ENCODE measurements at places on chromosomes 7 and 10.

DNA sequence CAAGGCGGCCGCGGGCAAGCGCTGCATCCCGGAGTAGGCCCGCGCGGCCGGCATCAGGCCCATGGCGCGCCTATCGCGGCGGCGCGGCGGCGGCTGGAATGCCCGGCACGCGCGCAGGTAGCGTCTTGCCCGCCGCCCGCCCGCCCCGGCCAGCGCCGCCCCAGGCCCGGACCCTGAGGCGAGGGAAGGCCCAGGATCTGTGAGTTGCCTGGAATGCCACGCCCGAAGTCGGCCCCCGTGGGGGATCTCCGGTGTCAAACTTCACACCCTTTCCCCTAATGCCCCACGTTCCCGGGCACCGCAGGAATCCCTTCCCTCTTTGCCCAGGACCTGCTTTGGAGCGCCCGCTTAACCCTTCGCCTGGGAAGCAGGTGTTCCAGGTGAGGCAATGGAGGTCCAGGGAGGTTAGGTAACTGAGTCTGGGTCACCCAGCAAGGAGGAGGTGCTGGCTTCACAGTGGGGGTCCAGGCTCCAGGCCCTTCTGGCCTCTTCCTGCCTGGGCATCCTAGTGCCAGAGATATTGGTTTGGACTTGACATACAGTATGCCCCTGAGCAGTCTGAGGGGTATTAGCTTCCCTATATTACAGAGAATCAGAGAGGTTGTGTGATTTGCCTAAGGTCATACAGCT lies 138.1 kb downstream of the ARHGAP22 start:
- DNase-seq, result peak; percentile 45

- no peak for DNase-seq
Measured at GRCh38 chr10:70584366-70584765, 18.2 kb downstream of the PRF1 start.

DNA sequence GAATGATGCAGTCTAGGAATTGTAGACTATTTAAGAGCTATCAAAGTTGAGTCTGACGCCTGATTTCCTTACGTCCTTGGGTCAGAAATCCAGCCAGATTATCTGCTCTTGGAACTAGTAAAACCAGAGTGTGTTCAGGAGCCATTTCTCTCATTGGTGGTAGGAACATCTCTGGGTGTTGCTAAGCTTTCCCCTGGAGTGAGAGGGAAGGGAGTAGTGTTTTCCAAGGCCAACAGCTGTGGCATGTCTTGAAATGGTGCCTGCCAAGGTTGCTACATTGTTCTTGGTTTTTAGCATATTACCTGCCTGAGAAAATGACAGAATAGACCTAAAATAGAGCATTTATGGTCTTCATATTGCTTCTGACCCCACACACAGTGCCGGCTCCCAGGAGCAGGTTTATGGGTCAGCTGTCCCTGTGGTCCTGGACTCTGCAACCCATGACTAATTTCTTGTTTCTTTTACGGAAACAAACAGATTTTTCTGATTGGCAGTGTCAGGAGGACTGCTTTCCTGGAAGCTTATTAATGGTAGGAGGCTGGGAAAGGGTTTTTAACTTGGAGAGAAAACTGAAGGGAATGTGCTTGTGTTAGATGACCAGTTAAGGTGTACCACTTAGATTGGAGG lies 17.5 kb downstream of the GBF1 start:
- DNase-seq, result no peak

DNA sequence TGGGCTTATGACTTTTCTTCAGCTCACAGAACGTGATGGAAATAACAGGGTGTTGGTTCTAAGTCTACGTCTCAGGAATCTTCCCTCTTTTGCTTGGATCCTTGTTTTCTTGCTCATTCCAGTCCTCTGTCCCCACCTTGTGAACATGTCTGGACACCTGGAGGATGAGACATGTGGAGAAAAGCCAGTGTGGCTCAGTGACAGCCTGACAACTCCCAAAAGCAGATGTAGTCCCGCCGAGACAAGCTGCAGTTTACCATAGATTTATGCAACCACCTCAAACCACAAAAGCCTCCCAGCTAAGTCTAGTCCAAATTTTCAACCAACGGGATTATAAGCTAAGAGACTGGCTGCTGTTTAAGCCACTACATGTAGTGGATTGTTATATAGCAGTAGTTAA lies 476.1 kb downstream of the SH2D4B start:
- no peak for DNase-seq

GRCh38 chr7:91137788-91138368 lies 126.4 kb upstream of the FZD1 start:
- DNase-seq, result no peak

- no peak for DNase-seq
Measured at GRCh38 chr7:38217672-38218071, 39.6 kb downstream of the STARD3NL start.
